ENCODE measurements at places on chromosomes 16 and 17.

DNA sequence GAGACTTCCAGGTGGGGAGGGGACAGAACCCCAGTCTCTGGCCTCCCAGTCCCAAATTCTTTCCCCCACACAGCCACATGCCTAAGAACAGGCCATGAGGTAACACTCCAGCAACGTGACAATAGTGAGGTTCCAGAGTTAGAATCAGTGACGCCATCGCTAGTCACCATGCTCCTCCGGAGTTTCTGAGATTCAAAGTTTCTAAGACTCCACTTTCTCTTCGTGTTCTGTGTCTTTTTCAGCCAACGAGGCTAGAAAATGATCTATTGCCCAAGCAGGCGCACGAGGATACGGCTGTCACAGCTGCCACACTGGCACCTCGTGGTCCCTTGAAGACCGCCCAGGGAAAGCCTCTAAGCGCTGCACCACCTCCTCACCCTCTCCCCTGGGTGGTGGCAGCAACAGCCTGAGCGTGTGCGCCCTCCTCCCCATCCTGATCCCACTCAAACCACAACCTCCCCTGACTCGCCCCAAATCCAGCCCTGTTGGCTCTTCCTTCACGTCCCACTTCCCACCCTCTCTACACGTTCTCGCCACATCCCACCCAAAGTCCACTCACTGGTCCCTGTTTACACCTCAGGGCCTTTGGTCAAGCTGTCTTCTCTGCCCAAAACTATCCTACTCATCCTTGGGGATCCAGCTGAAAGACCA lies 1.0 kb downstream of the MCRIP1 start:
- DNase-seq, result peak; percentile 12

DNA sequence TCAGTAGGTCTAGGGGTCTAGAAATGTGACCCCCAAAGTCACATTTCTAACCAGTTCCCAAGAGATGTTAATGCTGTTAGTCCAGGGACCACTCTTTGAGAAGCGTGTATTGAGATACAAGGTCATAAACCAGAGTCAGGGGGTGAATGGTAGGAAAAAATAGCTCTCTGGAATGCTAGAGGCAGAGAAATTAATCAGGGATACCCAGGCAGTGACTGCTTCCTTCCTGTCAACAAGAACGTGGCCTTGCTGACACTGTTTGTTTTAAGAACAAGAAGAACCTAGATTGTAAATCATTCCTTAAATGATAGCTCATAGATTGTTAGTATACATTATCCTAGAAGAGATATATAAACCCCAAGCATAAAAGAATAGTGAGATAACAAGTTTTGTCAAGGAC lies 43.8 kb downstream of the PITPNM3 start:
- DNase-seq, result no peak

DNA sequence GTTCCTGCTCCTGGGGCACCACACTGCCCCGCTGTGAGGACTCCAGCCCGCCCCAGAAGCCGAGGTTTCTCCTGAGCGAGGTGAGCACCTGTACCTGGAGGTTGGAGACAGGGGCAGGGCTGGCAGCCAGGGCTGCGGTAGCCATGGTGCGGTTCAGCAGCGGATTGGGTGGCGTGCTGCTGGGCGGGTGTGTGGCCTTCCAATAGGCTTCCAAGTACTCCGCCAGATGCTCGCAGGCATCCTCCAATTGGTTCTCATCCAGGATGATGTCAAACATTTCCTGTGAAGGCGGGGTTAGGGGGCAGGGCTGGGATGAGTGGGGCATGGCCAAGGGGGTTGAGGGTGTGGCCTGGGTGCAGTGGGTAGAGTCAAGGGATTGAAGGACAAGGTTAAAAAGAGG lies 11.3 kb upstream of the ARL5C start:
- no peak for DNase-seq

- DNase-seq, result no peak
These were observed 17.8 kb downstream of the HNF1B start for GRCh38 chr17:37726891-37727675.

- no peak for DNase-seq
These were observed 1.9 kb upstream of the CCDC102A start for GRCh38 chr16:57538235-57538721.

GRCh38 chr16:51298800-51299199 lies 147.7 kb upstream of the SALL1 start:
- no peak for DNase-seq

- DNase-seq, result no peak
These were observed 2.6 kb downstream of the HSD17B2 start for GRCh38 chr16:82037666-82038065.

DNA sequence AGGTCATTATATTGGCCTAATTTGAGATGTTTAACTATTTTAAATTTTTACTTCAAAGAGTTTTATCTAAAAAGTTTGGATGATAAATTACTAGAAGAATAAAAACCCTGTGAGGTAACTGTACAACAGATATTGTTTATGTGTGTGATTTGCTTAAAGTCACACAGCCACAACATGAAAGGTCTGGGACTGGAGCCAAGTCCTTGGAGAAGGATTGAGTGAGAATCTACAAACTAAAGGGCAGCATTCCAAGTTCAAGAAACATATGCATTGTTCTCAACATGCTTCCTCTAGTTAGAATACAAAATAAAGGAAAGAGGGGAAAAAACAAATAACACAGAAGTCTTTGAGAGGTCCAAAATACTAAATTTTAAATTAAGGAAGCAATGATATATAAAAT lies 131.5 kb upstream of the MON1B start:
- DNase-seq, result no peak

DNA sequence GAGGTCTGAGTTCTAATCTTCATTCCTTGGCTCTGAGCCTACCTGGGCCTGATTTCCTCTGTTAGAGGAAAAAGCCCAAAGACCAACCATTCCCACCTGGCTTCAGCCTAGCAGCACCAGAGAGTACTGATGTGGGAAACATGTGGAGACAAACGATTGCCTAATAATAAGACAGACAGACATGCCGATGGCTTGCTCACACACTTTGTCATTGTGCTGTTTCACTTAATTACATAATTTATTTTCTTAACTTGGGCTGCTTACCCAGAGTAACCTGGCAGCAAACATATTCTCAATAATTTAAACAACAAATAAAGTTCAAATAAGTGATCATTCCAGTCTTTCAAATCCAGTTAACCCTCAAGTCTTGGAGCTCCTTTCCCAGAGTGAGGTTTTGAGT lies 83.4 kb downstream of the MAF start:
- no peak for DNase-seq

DNA sequence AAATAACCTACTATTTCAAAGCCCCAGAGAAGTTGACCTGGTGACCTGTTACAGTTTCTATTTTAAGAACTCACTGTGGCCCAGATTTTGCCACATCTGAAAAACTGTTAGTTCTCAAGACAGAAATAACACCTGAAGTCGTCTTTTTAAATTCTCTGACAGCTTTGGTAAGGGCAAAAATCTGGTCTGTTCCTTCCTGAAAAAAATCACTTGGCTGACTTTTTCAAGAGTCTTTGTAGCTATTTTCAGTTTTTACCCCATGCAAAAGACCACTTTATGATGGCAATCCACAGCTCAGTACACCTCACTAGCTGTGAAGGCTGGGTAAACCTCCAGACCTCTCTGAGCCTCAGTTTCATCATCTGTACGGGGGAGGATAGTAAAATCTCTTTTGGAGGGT lies 60.7 kb upstream of the SREBF1 start:
- no peak for DNase-seq

DNA sequence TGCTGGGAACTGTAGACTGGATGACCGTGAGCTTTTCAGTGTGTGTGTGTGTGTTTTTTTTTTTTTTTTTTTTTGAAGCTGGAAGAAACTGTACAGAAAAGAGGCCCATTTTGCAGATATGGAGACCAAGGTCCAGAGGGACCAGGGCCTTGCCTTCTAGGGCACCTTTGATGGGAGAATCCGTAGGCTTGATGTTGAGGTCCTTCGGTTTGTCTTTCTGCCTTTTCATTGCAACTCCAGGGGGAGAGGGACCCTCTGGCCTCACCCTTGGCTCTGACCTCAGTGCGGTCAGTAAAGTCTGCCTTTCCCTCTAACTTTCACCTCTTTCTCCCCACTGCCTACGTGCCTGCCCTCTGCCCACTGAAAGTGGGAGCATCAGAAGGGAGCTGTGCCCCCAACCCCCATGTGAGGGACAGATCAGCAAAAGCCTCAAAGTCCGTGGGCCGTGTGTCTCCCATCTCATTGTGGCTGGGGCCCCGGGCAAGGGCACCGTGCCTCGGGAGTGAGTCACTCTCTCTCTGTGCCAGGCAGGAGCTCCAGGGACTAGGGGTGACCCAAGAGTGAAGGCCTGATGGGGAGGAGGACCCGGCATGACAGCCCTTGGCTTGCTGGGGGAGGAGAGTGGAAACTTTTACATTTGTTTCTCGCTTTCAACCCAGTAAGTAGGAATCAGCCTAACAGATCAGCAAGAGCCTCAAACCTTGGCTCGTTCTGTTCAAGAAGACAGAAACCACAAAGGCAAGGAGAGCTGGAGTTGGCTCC lies 123.6 kb downstream of the CMIP start:
- DNase-seq, result peak; percentile 58

GRCh38 chr17:45231481-45232116 lies 9.9 kb downstream of the FMNL1 start:
- no peak for DNase-seq

- DNase-seq, result no peak
These were observed 9.7 kb upstream of the TIMP2 start for GRCh38 chr17:78934681-78935418.

DNA sequence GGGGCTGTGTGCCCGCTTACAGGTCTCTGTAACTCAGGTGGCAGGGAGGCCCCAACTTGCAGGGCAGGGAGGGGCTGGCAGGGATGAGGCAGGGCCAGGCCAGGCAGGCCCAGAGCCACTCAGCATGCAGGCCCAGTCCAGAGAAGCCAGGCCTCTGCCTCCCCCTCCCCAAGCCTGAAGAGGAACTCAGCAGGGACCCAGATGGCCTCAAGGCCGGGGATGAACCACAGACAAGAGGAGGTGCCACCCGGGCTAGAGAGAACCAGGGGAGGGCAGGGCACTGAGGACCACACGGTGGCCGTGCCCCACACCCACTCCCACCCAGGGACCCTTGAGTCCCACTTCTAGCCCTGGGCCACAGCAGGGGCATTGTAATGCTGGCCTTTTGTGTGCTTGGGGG lies 29.8 kb upstream of the EIF1 start:
- no peak for DNase-seq

DNA sequence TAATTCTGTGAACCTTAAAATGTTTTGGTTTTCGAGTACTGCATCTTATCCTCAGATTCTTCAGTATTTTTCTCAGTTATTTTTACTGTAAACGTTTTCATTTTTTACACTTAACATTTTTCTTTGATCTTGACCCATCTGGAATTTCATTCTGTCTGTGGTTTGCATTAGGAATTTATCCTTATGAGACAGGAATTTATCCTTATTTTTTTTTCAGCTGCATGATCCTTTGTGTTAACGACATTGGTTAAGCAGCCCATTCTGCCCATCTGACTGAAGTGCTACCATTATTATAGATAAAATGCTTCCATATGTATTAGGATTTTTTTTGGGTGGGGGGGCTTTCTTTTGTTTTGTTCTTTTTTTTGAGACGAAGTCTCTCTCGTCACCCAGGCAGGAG lies 41.0 kb downstream of the SNX29 start:
- DNase-seq, result peak; percentile 67

- DNase-seq, result no peak
These were observed 132.1 kb downstream of the LAT start for GRCh38 chr16:29116980-29117379.
